CD4-positive, alpha-beta T cell treated with Interleukin-10 for 1 hour (primary cell): ENCODE measurements at places on chromosomes 5 and 9.

DNA sequence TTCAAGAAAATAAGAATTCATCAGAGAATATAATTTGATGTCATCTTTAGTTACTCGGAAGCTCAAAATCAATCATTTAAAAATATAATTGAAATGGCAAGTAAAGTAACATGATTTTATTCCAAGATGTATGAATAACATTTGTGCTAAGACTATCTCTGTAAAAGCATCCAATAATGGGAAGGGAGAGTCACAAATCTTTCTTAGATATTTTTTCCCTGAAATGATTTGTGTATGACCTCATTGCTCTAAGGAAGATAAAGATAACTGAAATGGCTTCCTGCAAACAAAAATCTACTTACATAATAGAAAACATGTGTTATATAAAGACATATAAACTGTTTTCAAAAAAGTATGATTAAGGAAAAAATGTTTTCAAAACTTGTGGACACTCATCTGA is 97.4 kb upstream of the FGF10 start:
- no peak for DNase-seq

GRCh38 chr9:72037571-72037970 is 22.8 kb downstream of the C9orf57 start:
- DNase-seq = no peak

DNA sequence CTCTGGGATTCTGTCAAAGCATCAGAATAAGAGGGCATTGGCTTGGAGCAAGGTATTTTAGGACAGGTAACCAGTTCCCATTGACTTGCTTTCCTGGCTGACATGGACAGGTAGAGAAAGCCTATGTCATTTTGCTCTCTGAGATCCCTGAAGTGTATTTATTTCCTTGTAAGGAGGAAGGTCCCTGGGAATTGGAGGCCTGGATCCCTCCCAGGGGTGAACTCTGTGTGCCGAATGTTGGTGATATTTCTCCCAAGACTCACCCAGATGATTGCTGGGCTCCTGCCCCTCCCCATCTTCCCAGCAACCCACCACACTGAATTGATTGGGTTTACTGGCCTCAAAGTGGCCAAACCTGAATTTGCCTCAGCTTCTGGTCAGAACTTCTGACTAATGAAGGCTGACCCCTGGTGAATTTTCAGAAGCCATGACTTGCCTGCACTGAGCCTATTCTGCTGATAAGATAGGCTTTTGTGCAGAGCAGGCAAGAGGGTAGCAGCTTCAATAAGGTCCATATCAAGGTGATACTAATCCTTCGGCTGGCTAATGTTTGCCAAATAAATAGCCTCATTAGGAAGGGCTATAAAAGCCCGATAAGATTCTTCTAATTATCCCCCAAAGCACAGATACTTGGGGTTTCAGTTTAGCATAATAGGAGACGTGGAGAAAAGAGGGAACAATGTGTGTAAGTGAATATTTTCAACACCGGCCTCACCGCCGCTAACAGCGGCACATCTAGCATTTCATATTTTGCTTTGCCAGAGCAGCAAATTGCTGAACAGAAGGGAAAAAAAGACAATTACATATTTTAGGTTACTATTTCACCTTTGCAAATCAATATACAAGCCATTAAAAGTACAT is 152.9 kb upstream of the PITX1 start:
- no peak for DNase-seq

DNA sequence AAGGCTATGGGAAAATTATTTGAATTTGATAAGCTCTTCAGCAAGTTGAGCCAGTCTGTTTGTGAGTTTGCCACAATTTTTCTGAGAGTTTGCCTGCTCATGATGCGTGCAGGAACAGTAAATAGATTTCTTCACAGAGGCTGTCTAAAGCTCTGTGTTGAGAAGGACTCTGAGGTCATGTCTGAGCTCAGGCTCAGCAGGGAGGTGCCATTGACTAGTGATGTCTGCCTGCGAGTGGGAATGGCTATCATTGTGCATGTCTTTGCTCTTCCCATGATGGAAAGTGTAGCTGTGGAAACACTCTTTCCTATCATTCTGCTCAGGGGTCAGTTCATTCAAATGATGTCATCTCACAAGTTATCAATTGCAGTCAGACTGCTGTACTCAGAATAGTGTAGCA is 142.8 kb downstream of the RASEF start:
- no peak for DNase-seq

DNA sequence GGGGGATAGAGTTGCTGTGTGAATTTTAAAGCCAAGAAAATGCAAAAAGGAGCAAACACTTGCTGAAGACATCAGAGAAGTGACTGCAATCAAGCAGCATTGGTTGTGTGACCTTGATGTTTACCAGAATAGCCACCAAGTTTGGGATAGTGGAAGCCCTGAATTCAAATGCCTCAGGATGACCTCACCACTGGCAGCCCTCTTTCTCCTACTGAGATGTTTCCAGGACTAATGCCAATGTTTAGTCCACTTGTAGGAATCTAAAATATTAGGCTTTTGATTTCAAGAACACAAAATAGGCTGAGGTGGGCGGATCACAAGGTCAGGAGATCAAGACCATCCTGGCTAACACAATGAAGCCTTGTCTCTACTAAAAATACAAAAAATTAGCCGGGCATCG is 112.2 kb upstream of the NUDT12 start:
- DNase-seq = no peak

DNA sequence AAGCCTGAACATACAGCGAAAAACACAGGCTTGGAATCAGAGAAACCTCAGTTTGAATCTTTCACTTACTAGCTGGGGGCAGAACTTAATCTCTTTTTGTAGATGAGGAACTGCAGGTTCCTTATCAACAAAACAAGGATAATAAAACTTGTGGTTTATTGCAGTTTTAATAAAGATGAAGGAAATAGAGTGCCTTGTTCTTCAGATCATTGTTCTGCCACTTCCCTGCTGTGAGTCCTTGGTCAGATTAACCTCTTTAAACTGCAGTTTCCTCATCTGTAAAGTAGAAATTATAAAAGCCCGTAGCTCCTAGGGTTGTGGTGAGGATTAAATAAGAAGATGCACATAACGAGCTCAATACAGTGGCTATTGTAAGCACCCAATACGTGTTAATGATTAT is 57.4 kb downstream of the FEM1C start:
- no peak for DNase-seq

DNA sequence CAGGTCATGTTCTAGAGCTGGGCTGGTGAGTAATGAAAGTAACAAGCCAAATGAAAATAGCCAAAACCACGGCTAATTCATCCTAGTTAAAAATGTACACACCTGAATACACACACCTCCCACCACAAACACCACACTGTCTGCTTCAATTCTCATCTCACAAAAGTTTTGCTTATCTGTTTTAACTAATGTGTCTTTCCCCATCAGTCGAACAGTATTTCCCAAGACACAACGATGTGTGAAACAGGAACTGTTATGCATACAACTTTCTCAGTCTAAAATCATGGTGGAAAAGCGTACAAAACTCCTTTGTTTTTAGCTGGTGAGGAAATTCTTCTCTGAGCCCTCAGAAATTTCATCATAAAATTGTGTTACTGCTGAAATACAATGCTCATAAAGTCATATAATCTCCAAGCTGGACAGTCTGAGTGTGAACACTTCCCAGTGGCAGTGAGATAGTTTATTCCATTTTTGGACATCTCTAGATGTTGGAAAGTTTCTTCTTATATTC is 242.4 kb downstream of the EFNA5 start:
- DNase-seq = no peak

DNA sequence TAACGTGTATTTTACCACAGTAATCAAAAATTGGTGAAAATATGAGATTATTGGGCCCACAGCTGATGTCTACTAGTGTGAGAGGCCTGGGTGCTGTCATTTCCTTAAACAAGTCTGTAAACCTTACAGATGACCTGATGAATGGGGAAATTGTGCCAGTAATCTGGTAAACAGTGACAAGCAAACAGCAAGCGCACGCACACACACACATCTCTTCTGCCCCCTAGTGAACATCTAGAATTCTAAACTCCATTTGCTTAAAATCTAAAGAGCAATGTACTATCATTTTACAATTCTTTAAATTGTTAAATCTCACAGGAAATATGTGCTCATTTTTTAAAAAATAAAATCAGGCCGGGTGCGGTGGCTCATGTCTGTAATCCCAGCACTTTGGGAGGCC is 7.5 kb upstream of the RAPGEF1 start:
- peak; percentile 68 for DNase-seq

DNA sequence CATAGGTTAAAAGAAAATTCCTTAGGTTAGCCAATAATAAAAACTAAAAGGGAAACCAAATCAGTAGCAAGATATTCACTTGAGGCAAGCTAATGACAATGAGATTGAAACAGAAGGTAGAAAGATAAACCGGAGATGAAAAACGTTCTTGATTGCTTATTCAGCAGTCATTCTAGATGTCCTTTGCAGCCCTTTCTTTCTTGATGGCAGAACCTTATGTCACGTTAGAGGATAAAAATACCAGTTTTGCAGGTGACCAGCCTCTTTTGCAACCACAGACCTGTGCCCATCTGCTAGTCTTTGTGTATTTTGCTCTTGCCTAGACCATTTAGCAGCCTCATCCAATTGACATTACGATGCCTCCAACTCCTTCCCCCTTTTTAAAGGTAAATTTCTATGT is 337.8 kb downstream of the DMAC1 start:
- DNase-seq = no peak

- no peak for DNase-seq
Observed at GRCh38 chr5:61447780-61448495, 115.9 kb downstream of the ZSWIM6 start.

- DNase-seq = no peak
Observed at GRCh38 chr9:114396558-114397218, 8.9 kb upstream of the AKNA start.

GRCh38 chr9:126614455-126615244 is 922 bp downstream of the LMX1B start:
- no peak for DNase-seq

DNA sequence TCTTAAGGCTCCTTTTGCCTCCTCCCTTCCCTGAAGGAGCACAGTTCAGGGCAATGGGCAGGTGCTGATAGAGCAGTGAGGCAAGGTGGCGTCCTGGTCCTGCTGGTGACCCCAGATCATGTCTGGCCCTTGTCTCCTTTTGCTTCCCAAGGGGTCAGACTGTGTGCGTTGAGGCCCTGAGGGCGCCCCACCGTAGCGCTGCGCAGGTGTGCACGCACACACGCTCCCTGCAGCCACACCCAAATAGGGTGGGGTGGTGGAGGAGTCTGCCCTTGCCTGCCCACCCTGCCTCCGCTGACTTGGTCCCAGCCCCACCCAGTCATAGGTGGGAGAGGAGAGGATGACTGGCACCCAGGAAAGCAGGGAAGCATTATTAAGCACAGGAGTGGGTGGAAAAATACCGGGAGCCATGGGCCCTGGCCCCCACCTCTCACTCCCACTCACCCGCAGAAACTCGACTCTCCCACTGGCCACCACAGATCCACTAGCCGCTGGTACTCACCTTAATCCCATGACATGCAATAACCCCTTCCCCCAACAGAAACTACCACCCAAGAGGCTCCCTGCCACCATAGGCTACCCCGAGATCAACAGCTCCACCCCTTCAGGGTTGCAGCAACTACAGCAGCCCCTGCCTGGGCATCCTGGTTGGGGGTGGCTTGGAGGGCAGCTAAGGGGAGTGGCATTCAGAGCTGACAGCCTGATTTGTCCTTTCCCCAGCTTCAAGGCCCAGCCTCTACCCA is 16.7 kb downstream of the PDLIM4 start:
- no peak for DNase-seq

GRCh38 chr5:40569546-40570270 is 110.0 kb upstream of the PTGER4 start:
- DNase-seq = no peak

GRCh38 chr5:123265551-123265950 is 157.7 kb downstream of the CEP120 start:
- DNase-seq = no peak

GRCh38 chr9:91799113-91799744 is 150.8 kb downstream of the ROR2 start:
- DNase-seq = no peak

- DNase-seq = no peak
Observed at GRCh38 chr5:11596185-11596584, 308.1 kb downstream of the CTNND2 start.

GRCh38 chr9:114558027-114558675 is 29.4 kb upstream of the ATP6V1G1 start:
- no peak for DNase-seq

DNA sequence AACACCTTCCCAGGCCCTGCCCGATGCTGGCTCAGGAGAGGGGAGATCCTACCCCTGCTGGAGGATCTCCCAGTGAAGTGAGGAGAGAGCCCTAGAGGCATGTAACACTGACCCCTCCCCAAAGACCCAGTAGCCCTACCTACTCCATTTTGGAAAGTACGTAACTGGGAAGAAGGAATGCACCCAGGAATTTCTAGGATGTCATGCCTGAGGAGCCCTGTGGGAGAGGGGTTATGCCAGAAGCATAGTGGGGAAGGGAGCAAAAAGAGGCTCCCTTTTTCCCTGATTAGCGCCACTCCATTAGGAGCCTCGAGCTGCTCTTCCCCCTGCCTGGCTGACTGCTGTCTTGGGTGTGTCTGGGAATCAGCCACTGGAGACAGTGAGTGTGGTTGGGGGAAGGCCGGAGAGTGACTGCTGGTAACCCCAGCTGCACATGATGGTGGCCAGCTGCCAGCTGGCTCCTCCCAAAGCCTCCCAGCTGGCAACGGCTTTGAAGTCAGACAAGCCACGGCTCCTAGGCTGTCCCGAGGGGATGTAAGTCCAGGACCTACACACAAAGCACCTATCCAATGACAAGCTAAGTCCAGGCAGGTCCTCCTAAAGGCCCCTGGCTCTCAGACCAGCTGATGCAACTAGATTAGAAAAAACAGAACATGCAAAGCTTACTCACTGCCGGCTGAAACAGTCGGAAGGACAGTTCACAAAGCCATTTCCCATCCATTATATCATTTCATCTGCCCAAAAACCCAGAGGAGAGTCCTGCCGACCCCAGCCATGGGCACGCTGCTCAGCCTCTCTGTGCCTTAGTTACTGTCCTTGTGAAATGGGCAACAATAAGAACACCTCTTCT is 136.5 kb upstream of the ABCA1 start:
- DNase-seq = no peak

GRCh38 chr5:56983593-56984361 is 31.9 kb upstream of the MIER3 start:
- DNase-seq = no peak

- peak; percentile 3 for DNase-seq
Observed at GRCh38 chr5:76145945-76146344, 62.8 kb downstream of the SV2C start.

- no peak for DNase-seq
Observed at GRCh38 chr9:99445920-99446319, 223.8 kb downstream of the SEC61B start.

DNA sequence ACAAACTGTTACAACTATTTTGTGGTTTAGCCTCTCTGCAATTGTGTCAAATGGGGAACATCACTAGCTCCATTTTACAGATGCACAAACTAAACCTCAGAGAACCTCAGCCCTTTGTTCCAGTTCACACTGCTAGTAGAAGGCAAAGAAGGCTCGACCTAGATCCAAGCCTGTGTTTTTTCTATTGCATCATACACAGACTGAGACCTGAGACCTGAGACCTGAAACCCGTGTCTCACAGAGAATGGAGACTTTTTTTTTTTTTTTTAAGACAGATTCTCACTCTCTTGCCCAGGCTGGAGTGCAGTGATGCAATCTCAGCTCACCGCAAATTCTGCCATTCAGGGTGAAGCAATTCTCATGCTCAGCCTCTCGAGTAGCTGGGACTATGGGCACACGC is 120.8 kb downstream of the GALNT10 start:
- no peak for DNase-seq
